NCI-H2171 (cell line): ENCODE measurements at places on chromosomes 5 and 9.

- no peak for DNase-seq
Observed at GRCh38 chr5:124941051-124942049, 194.9 kb upstream of the ZNF608 start.

GRCh38 chr5:157816682-157817386, 42.1 kb downstream of the CLINT1 start:
- no peak for DNase-seq

DNA sequence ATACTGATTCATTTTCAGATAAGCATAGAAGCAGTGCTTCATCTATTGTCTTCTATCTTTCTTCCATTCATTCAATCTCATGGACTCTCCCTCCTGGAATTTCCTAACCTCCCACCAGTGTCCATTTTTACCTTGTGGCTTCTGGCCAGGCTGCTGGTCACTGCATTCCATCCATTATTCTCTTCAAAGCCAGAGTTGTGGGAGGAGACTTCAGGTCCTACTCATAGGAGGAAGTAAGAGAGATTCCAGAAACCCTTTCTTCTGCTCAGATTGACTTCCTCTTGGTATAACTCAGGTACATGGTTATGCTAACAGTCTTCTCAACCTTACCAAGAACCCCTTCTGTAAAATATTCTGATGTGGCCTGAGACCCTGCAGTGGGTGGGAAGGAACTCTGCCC, 153.3 kb upstream of the SLC12A2 start:
- no peak for DNase-seq

GRCh38 chr5:103601314-103601713, 38.7 kb upstream of the NUDT12 start:
- no peak for DNase-seq

DNA sequence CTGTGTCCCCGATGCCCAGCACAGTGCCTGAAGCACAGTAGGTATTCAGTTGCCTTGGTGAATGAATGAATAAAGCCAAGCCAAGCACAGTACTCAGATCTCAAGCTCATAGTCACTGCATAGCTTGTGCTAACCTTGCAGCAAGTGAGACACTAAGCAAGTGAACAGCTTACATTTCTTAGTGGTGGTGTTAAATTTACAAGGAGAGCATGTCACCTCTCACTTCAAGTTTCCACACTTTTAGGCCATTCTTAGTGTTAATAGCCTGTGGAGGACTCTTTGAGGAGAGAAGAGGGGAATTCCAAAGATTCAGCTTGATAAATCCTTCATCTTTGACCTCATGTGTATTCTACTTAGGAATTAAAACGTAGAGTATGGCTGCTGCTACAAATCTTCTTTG, 104.7 kb downstream of the C9orf152 start:
- no peak for DNase-seq

- DNase-seq = no peak
Observed at GRCh38 chr9:33852216-33852826, 35.4 kb downstream of the UBE2R2 start.

- no peak for DNase-seq
Observed at GRCh38 chr9:87334366-87334765, 163.3 kb upstream of the DAPK1 start.
